Activated naive CD4-positive, alpha-beta T cell (primary cell): ENCODE measurements at places on chromosomes 4 and X.

GRCh38 chr4:109462297-109462696, 28.7 kb downstream of the SEC24B start:
- DNase-seq = no peak

DNA sequence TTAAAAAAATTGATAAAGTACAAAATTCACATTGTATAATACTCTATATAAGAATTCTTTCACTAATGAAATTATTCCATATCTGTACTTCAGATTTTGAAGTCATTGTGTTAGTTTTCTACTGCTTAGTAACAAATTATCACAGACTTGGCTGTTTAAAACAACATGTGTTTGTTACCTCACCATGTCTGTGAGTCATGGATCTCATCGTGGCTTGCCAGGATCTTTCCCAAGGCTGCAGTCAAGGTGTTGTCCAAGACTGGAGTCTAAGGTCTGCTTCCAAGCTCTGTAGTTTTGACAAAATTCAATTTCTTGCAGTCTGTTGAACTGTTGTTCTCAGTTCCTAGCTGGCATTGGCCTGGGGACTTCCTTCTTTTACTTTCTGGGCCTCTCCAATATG, 1286.9 kb downstream of the ADGRL3 start:
- no peak for DNase-seq

DNA sequence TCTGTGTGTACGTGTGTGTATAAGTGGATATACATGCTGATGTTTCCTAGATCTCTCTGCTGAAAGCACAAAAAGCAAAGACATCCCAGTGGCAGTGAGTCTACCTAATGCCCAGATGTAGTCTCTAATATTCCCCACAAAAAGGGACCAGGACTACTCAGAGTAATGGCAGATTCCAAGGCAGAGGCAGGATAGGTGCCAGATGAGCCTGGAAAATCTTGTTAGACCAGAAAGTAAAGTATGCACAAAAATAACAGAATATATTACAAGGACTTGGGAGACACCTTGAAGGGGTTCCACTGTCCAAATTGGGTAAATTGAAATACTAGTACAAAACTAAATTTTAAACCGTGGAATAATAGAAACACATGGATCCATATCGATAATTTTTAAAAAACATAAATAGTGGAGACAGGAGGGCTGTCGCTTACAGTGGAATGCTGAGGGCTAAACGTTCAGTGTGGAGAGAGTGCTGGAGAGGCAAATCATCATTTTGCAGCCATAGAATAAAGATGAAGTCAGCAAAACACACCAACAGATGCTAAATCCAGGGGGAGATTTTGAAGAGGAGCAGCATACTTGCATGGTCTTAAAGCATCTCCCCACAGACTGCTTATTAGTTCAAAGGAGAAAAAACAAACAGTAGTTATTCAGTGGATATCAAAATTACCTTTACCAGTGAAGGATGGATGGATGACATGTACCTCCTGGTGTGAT, 123.4 kb upstream of the TSPAN5 start:
- DNase-seq = no peak

DNA sequence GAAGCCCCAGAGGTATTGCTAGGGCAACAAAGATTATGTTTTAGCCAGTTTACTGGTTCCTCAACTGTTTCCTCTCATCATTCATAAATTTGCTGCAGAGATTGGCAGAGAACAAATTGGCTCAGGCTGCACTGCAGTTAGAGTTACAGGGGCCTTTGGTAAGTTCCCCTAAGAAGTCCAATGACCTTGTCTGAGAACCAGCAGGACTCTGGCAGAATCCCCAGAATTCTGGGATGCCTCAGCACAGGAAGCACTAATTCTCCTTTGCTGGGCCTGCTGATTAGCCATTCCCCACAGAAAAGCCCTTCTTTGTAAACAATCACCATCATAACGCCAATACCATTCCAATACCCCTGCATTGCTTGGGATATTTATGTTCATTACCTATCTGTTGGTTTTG, 151.3 kb downstream of the USP46 start:
- DNase-seq = no peak

DNA sequence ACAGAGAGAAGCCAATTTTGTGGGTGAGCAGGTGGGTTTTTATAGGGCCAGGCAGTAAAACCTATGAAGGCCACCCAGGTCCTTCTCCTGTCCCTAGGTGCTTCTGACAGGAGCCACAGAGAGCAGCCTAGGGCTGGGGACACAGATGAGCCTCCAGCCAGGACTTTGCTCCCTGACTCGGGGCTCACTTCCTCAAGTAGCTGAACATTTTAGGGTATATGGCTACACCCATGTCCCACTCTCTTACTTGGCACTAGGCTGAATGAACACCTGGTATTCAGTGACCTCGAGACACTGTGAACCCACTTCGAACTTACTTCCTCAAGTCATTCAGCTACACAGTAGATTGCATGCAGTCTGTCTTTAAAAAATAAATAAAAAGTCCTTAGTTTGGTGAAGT, 217.3 kb downstream of the MID1IP1 start:
- DNase-seq = no peak

DNA sequence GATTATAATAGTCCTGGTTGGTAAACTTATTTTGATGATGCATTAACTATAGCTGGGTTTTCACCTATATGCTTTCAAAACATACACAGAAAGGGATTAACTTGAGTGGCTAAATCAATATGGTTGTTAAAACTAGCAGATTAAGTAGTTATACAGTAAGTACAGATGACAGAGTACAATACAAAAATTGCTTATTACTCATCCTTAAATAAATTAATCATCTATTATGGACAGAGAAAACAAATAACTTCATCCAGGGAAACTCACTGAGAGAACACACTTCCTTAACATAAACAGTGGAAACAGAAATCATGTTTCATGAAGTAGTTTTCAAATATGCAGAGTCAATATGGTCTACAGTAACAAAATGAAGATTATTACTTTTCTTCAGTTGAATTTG, 133.4 kb downstream of the AREG start:
- no peak for DNase-seq

DNA sequence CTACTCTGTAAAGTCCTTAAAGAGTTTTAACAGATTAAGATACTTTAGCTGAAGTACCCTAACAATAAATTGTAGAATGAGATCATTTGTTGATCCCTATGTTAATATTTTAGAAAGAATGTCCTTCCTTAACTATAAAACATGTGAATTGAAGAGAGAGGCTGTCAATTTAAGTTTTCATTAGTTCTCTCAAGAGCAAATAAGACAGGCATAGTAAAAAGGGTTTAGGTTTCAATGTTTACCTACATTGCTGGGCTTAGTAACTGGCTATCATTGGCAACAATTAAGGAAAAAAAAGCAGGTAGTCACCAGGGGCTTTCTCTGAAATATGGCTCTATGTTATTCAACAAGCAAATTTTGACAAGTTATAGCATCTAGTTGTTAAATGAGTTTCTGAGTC, 91.5 kb downstream of the ATRX start:
- no peak for DNase-seq

GRCh38 chrX:44422631-44423030, 79.2 kb upstream of the EFHC2 start:
- no peak for DNase-seq

- DNase-seq = no peak
Measured at GRCh38 chr4:4852591-4853362, 6.7 kb upstream of the MSX1 start.

- no peak for DNase-seq
Measured at GRCh38 chrX:106649523-106650428, 38.0 kb downstream of the RADX start.

- DNase-seq = no peak
Measured at GRCh38 chr4:4726051-4726450, 133.4 kb upstream of the MSX1 start.

DNA sequence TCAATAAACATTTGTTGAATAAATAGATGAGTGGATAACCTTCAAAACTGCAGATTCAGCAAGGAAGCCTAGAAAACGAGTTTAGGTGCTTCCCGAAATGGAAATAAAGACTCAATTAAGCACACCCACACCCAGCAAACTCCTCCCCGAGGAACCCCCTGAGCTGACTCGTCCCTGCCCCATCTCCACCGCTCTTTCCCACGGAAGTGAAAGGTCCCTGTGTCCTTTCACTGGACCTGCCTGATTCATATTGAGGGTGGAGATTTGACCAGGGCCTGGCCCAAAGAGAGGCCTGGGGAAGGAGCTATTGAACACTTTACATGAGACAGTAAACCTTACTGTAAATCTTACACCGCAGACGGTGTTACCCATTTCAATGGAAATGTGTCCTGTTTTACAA, 129.1 kb downstream of the CPZ start:
- DNase-seq = no peak

- no peak for DNase-seq
Measured at GRCh38 chr4:103719105-103719829, 518 bp downstream of the TACR3 start.
